BE2C (cell line): ENCODE measurements at places on chromosomes 1 and 21.

- peak; percentile 83 for DNase-seq
Measured at GRCh38 chr1:229227298-229227919, 43.5 kb upstream of the RAB4A start.

- no peak for DNase-seq
Measured at GRCh38 chr1:15290382-15290781, 43.4 kb downstream of the FHAD1 start.

DNA sequence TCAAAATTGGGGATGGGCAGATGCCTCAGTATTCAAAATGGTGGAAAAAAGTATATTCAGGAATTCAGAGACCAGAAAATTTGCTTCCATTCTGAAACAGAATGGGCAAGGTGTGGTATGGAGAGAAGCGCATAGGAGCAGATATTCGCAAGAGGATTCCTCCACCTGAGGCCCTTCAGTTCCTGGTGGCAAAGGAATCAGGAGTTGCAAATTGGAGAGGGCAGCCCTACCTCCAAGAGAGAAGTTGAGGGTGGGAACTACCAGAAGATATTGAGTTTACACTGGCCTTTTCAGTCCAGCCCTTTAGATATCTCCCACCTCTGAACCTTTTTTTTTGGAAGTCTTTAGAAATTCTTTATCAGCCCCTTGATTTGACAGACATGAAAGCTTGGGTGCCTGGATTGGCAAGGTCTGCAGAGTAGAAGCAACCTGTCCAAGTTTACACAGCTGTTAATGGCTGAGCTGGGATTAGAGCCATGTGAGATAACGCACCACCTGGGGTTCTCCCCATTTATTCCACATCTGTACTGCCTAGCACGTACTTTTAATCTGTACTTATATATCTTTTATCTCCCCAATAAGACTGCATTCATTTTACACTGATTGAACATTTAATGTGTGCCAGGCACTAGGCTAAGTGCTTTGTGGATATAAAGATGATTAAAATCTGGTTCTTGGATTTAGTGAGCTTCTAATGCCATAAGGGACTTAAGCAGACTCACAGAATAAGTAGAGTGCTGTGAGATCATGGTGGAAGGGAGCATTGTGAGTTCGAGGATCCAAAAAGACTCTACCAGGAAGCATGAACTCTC is 99.5 kb downstream of the NGF start:
- no peak for DNase-seq

GRCh38 chr1:87335175-87335884 is 6.7 kb downstream of the LMO4 start:
- peak; percentile 65 for DNase-seq

DNA sequence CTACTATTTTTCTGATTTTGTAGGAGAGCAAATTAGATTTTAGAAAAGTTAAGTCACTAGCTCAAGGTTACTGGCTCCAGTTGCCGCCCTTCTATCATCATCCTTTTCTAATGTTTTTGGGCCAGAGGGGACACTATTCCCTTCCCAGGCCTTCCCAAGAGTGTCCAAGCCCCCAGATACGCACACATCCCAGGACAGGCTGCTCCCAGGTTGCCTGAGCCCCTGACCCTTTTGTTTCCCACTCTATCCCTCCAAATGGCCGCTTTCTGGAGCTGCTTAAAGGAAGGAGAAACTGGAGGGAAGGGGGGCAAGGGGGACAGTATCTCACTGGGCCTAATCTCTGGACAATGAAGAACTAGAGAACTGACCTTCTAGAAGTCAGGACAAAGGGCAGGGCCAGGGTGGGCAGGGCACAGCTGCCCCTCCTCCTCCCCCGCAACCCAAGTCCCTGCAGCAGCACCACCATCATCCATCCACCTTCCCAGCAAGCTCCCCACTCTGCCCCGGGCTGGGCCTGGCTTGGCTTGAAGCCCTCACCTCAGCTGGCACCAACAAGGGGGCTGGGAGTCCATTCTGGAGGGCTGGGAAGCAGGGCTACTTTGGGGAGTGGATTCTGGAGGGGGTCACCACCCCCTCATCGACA is 1.1 kb upstream of the MAP7D1 start:
- peak; percentile 38 for DNase-seq

DNA sequence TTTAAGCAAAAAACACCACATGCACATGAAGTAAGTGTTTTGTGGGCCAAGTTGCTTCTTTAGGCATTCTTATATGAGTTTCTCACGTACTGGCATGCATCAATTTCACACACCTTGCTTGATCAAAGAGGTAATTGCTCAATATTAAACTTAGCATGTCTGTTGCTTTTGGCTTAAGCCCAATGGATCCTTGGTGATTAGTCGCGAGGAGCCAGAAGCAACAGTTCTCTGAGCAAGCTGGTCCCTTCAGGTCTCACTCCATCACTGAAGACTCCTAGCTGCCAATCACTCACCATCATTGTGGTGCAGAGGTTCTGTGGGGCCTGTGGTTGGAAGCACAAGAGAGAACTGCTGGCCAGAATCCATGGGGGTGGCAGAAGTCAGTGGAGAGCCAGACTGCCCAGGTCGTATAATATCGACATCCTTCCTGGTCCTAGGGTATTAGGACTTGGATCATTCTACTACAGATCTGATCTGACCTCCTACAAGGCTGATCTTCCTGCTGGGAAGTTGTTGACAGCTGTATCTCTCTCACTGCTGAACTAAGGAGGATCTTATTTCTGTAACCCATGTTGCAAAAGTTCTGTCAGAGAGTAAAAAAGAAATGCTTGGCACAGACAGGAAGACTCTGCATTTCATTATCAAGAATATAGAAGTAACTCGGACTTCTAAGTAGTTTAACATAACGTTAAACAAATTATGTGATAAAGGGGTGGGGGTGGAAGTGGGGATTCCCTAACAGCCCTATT is 140.5 kb downstream of the NTPCR start:
- no peak for DNase-seq

DNA sequence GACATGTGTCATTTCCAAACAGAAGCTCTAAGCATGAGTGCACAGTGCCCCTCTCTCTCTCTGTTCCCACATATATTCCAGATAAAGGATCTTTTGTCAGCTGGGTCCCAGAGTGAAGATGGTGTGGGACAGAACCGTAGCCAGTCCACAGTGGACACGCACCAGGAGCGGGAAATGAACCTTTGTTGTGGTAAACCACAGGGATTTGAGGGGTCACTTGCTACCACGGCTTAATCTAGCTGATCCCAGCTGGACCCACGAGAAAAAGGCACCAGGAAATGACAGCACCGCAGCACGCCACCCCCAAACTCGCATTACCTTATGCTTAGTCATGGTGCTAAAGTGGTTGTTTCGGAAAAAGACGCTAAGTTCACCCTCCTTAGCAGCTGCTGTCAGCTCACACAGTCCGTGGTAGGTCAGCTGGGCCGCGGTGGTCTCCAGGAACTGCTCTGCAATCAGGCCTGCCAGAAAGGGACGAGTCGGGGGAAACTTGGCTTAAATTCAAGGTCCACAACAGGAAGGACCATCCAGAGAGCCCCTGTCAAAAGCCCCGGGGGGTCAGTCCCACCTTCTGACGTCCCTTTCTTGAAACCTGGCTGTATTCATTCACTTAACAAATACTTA is 7.5 kb downstream of the MINDY1 start:
- no peak for DNase-seq

- DNase-seq: peak; percentile 74
Measured at GRCh38 chr1:37434292-37435225, 39.8 kb upstream of the ZC3H12A start.

- no peak for DNase-seq
Measured at GRCh38 chr1:165605246-165605645, 25.8 kb upstream of the MGST3 start.

DNA sequence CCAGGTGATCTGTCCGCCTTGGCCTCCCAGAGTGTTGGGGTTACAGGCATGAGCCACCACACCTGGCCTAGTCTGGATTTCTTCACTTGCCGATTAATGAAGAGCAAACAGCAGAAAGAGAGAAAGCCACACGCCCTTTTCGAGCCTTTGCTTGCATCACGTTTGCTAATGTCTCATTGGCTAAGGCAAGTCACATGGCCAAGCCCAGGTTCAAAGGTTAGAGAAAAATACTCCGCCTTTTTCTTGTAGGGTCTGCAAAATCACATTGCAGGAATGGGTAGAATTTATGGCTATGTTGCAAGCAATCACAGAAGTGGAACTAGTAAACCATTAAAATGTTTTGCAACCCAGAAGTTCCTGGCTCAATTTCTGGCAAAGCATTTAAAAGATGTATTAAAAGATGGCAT is 26.8 kb upstream of the BACH1 start:
- DNase-seq: no peak

- DNase-seq: no peak
Measured at GRCh38 chr1:234620272-234621126, 10.5 kb upstream of the IRF2BP2 start.
